C1 segment of cervical spinal cord (tissue), 14 donors: ENCODE measurements at places on chromosomes 7 and 10.

GRCh38 chr10:43093423-43094076 is 16.7 kb downstream of the RET start:
- no peak for DNase-seq

DNA sequence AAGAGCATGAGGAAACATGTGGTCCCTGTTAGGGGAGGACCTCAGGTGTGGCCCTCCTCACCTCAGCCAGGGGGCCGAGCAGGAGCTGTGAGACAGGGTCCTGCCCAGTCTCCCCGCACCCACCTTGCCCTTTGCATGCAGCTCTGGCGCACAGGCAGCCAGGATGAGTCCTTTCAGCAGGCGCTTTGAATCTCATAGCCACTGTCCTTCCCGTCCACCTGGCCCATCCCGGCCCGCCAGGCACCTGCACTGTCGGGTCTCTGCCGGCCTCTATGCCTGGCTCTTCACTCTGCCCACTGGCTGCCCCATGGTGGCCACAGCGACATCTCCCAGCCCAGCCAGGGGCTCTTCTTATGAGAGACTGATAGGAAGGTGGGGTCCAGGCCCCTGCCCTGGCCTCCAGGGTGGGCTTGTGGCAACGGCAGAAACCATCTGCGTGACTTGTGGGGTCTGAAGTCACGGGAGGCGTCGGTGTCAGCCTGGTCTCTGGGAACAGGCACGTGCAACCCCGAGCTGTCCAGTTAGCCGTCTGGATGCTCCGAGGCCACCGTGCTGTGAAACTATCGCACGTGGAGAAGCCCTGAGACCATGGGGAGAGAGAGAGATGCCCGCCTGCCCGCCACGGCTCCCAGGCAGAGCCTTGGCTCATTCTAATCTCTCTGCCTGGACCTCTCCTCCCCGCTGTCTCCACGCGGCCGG is 37.4 kb downstream of the FOXL3 start:
- no peak for DNase-seq

DNA sequence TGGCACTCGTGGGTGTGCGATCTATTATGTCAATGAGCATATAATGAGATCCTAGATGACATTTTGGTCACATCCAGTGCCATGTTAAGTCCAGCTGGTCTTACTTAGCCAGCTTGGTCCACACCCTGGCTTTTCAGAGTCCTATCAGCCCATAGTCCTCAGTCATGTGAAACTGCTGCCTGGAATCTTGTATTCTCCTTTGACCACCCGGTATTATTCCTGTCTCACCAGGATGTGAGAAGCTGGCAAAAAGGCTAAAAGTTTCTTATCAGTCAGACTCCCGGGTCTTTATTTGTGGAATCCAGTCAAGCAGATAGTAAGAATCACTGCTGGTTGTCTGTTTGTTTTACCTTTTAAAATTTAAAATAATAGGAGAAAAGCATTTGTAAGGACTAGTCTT is 705.6 kb upstream of the GHITM start:
- no peak for DNase-seq

DNA sequence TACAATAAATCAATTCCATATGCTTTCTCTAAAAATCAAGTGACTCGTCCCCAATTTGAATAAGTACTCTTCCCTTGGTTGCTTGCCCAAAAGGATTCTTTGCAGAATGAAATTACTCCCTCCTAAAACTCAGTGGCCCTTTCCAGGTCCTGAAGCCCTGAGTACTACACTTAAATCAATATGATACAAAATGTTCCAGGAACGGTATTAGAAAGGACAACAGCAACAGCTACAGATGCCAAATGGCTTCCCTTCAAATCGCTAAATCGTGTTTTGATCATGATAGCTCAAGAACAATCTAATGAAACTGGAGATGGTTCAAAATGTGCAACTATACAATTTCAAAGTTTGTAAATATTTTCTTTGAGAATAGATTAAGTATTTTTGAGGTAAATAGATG is 59.4 kb downstream of the TPK1 start:
- no peak for DNase-seq

DNA sequence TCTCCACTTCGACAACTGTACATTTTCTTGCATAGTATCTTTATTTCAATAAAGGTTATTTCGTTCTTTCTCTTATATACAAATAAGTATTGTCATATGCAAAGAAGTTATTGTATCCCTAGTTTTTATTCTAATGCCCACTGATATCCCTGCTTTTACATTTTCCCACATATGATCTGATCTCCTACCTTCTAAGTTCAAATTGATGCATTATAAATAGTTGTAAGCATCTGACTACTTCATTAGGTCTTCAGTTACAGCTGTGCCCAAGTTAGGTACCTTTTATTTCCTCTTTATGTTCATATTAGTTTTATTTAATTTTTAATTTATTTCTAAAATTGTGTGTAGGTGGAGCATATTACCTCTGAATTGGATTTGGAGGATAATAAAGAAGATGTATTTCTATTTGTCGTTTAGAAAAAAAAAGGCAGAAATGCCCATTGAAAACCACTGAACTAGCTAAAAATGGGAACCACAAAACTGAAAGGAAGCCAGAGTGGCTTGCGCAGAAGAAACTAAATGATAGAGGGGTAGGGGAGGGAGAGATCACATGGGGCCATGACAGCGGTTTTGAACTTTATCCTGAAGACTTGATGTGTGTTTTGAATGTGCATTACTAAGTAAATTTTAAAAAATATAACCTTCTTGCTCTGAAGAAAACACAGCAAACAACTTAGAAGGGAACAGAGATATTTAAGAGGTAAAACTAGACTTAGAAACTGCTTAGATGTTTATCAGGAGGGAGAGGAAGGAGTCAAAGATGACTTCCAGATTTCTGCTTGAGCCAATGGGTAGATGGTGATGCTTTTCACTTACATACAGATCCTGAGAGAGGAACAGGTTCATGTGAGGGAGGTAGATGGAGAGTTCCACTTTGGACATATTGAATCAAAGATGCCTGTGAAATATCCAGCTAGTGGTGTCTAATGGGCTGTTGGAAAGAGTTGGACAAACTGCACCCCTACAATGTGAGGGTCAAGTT is 9.3 kb upstream of the ZC3HAV1L start:
- DNase-seq: no peak

- DNase-seq: no peak
Measured at GRCh38 chr7:68573271-68574005, 1024.8 kb upstream of the AUTS2 start.
